ENCODE measurements at places on chromosomes 12 and 14. TPM values are rescaled to one million over a fixed set of nuclear protein-coding genes. Genes with fewer than 3 reads are reported as not detected.

Gene VWF
- total RNA-seq = 280 TPM

Gene CACNA1C
- total RNA-seq = 2.1 TPM

Gene KCNJ8
- 0.93 TPM for total RNA-seq

Gene DCP1B
- total RNA-seq = 35.4 TPM

Gene E2F7
- total RNA-seq = 21.0 TPM

Gene TEDC1
- 9.6 TPM for total RNA-seq

Gene EMP1
- total RNA-seq = 0.97 TPM

Gene AGAP2
- total RNA-seq = 0.08 TPM

- no peak for DNase-seq
Measured at GRCh38 chr12:7154901-7155470, 24.8 kb downstream of the CLSTN3 start.

- no peak for DNase-seq
Measured at GRCh38 chr12:64171715-64172114, 50.4 kb downstream of the KICS2 start.

GRCh38 chr12:19867970-19868369 lies 428.7 kb downstream of the AEBP2 start:
- no peak for DNase-seq

- DNase-seq = no peak
Measured at GRCh38 chr14:28412077-28412476, 354.5 kb upstream of the FOXG1 start.

DNA sequence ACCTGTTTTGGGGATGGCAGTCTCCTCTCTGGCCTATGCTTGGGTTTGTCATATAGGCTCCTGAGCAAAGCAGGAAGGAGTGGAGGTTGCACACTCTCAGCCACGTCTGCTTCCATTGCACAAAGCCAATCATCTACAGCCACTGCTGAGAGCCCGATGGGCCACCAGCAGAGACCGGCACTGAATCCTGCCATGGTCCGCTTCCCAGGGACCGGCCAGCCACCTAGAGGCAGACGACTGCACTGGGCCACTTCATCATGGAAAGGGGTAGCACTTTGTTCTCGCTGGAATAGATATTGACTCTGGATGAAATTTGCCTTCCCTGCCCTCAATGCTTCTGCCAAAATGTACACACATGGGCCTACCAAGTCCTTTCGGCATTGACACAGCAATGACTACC lies 22.3 kb downstream of the DLK1 start:
- DNase-seq = peak; percentile 59

- peak; percentile 54 for DNase-seq
Measured at GRCh38 chr12:85350356-85350755, 70.3 kb downstream of the ALX1 start.

GRCh38 chr12:1436015-1436414 lies 158.4 kb downstream of the FBXL14 start:
- DNase-seq = no peak

DNA sequence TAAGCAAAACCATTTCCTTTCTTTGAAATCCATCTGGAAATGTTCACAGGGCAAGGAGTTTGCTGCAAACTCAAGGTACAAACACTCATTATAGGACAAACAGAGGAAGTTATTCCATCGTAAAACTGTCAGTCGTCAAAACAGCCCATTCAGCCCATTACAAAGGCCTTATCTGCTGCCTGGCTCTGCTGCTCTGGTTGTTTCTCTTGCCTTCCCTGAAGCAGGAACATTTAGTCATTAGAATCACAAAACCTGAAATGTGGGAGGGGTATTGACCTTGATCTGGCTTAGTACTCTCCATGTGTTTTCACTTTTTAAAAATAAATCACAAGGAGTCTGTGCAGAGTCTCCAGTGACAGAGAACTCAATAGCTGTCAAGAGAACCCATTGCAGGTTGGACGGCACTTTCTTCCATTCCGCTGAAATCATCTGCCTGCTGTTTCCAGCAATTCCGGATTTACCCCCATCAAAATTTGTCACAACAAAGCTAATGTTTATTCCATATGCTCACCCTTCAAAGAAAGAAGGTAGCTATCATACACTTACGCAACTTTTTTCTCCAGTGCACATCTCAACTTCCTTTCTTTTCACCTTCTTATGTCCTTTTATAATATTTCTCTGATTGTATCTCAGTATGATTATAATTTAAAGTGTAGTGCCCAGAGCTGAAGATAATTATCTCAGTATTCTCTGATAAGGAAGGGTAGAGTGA lies 24.6 kb upstream of the ITPR2 start:
- DNase-seq = no peak

DNA sequence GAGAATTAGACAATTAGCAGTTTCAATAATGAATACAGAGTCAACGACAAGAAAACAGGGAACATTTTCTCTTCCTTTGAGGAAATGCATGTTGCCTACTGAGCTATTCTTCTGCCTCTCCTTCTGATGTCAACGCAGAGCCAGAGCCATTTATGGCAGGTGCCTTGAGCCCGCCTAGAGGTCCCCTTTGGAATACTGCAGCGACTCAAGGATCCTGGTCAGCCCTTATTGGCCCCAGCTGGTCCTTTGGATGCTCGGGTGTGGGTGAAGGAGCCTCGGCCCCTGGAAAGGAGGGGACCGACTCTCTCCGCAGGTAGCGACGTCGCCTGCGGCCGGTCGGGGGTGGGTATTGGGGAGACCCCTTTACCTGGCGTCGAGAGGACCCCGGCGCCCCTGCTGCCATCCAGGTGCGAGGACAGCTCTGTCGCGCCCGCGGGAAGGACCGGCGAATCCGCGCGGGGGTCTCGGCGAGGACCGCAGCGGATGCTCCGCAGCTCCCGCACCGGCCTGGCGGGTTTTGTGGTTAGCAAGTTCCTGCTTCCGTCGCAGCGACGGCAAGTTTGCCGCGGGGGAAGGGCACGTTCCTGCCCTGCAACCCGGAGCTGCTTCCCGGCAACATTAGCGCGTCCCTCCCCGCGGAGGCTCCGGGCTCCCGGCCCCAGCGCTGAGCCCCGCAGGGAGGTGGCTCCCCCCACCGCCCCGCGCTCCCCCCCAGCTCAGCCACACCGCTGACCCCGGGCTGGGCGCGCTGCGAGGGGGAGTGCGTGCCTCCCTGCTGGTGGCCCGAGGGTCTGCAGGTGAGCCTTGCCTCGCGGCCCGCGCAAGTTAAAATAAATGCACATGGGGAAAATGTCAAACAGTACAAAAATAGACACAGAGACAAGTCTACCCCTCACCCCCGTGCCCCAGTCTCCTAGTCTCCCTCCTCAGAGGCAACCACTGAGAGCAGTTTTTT lies at the start of gene MANSC1:
Gene MANSC1, minus strand, starts transcription at position 532 of the 955 bp plus-strand sequence. CDS start 6,928 bp downstream, outside the sequence.
- DNase-seq = peak; percentile 91

DNA sequence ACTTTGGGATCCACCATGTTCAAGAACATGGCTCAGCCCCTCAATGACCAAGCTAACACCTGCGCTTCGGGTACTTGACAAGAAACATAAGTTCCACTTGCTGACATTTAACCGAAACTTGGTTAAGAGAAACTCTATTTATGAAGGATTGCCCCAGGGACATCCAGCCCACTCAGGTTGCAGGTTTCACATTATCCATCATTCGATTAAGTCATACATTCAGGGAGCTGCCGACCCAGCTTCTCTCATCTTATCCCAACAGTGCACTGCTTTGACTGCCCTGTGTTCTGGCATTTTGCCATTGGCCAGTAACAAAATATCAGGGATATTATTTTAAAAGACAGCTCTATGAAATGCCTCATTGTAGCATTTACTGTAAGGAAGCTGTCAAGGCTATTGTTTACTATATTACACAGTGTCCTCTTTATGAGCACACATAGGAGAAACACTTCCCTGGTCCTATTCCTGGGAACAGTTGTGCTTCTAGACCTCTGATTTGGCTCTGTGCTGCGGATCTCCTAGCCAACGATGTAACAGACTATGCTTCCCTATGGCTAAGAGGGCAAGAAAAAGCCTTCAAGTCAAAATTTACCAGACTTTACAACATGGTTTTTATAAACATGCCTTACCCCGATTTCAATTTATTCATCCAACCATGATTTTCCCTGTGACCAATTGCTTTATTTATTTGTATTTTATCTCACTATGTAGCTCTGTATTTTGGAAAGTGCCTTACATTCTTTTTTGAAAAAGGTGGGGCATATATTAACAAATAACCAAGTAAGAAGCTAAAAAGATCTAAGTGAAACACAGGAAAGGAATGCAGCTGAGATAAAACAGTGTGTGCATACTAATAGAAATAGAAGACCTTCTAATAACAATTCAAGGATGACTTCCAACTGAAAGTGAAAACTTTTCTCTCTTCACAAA lies 109.3 kb downstream of the ITPR2 start:
- DNase-seq = no peak

- DNase-seq = no peak
Measured at GRCh38 chr12:60930151-60930550, 1330.1 kb upstream of the USP15 start.

- no peak for DNase-seq
Measured at GRCh38 chr12:22332202-22332601, 2.3 kb downstream of the ST8SIA1 start.

- no peak for DNase-seq
Measured at GRCh38 chr12:106915635-106916026, 40.1 kb upstream of the TMEM263 start.

- peak; percentile 47 for DNase-seq
Measured at GRCh38 chr12:17344649-17345048, 738.7 kb upstream of the LMO3 start.

- DNase-seq = no peak
Measured at GRCh38 chr14:97359341-97359740, 562.2 kb downstream of the VRK1 start.

GRCh38 chr12:120710031-120710804 lies at the start of gene UNC119B:
TSS of gene UNC119B (plus strand) at chr12:120710458. CDS start at chr12:120710475, 17 bp downstream.
- peak; percentile 93 for DNase-seq
